ENCODE measurements at places on chromosomes 4 and X. TPM values are rescaled to one million over a fixed set of nuclear protein-coding genes. Genes with fewer than 3 reads are reported as not detected.

HSFX3 gene
- total RNA-seq: not detected

CXCL3 gene
- total RNA-seq: 37.0 TPM

SPARCL1 gene
- 294 TPM for total RNA-seq

DIPK2B gene
- 31.9 TPM for total RNA-seq

TFE3 gene
- 51.5 TPM for total RNA-seq

CSAG3 gene
- total RNA-seq: not detected

SOWAHD gene
- 1.4 TPM for total RNA-seq

ANOS1 gene
- 44.2 TPM for total RNA-seq

PDE5A gene
- total RNA-seq: 121 TPM

PDLIM3 gene
- total RNA-seq: 42.0 TPM

CBR4 gene
- 19.9 TPM for total RNA-seq

CAPN6 gene
- 6.6 TPM for total RNA-seq

SPANXN4 gene
- total RNA-seq: not detected

CLCN3 gene
- total RNA-seq: 39.1 TPM

SOD3 gene
- total RNA-seq: 48.9 TPM

NALF2 gene
- total RNA-seq: 0.11 TPM

MYOZ2 gene
- 0.09 TPM for total RNA-seq

ZNF711 gene
- 1.2 TPM for total RNA-seq

AMOT gene
- total RNA-seq: 11.8 TPM

All from lung (tissue), 17 donors.